Femur (tissue), 1 donor: ENCODE measurements at places on chromosomes 4 and X.
A peak's percentile ranks its signal among the peaks of the same experiment; 100 is the strongest.

GRCh38 chrX:136170139-136170800, 22.9 kb downstream of the FHL1 start:
- DNase-seq, result no peak

- no peak for DNase-seq
These were observed 41.1 kb downstream of the UCHL1 start for GRCh38 chr4:41297832-41298231.

- DNase-seq, result peak; percentile 48
These were observed 566 bp downstream of the CORIN start for GRCh38 chr4:47837094-47837907.

- DNase-seq, result no peak
These were observed 21.4 kb upstream of the ANXA10 start for GRCh38 chr4:168070903-168071302.

DNA sequence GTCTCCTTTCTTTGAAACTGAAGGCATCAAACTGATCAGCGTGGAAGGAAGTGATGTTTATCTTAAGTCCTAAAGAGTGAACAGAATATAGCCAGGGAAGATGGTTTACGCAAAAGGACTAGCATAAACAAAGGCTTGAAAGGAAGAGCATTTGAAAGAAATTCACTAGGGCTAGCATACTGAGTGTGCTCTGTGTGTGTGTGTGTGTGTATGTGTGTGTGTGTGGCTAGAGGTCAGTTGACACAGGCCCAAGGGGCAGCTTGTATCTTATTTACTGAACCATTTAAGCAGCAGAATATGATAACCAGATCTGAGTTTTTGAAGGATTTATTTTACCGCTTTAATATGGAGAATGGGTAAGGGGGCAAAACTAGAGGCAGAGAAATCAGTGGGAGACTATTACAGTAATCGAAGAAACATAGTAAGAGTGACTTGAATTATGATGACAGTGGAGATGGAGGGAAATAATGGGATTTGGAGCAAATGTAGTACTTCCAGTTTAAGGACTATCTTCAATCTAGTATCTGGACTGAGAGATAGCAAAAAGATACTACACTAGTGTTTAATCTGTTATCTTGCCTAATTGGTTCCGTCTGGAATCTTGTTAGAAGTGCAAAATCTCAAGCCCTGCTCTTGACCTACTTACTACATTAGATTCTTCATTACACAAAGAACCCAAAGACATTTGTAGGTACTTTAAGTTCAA, 36.9 kb downstream of the CEP44 start:
- DNase-seq, result no peak
